ENCODE measurements at places on chromosomes 16 and 17. TPM values are rescaled to one million over a fixed set of nuclear protein-coding genes. Genes with fewer than 3 reads are reported as not detected.

DNA sequence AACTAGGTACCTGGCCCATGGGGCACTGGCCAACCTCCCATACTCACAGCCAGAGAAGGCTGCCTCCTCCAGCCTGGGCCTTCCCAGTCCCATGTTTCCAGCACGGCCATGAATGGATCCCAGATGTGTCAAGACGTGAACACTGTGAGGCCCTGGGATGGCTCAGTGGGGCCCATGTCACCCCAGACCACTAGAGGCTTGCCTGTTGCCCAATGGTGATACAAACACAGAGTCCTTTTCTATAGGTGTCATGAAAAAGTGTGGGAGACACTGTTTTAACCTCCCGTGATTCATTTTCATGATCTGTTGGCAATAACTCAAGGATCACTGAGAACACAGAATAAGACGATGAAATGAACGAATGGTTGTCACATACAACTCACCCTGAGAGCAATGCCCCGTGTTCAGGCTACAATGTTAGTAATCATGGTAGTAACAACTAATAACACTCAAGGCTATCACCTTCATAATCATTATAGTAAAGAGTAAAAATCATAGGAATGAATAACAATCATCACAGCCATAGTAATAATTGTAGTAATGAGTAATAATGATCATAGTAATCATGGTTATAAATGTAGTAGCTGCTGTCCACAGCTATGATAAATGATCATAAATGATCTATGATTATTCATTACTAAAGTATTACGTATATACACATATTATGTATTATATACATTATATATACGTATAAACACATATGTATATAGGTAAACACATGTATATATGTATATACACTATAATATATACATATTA, 64.0 kb downstream of the DYNLRB2 start:
- no peak for DNase-seq

RNF43 gene
- total RNA-seq, result 4.0 TPM

CLN3 gene
- 16.9 TPM for total RNA-seq

DNA sequence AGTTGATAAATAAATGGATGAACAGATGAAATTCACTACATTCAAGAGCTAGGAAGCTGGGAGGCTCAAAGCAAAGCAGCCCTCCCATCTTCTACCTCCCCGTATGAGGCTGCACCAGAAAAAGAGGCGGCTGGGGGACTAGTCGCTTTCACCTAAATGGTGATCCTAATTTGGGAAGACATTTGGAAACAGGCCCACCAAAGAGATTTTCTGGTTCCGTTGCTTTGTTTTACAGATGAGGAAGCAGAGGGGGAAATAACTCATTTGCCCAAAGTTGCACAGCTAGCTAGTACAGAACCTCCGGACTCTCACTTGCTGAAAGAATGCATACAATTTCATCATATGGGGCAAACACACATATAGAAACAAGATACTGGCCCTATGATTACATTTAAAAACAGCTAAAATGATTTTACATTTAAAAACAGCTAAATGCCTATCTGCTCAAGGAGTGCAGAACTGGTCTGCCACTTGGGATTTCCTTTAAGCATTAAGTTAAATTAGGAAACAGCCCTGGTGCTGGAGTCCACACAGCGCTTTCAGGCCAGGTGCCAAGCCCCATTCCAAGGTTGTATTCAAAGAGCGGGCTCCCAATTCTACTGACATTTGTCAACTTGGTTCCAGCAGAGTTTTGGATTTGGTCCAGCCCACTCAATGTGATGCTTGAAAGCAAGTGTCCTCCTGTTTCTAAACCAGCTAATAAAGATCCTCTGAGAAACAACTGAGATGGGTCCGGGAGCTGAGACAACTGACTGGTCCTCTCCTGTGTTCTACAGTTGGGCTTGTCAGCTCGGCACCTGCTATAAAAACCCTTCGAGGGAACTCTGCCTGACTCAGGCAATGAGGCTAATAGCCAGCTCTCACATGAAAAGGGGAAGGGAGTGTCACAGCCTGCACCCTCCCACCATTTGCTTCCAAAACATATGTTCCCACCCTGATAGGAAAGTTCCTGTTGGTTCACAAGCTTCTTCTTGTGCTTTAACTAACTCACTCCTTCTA, 11.7 kb downstream of the ERN1 start:
- peak; percentile 55 for DNase-seq

CSF3 gene
- 1.2 TPM for total RNA-seq

CX3CL1 gene
- total RNA-seq, result 23.2 TPM

TNFSF12 gene
- 31.0 TPM for total RNA-seq

HMOX2 gene
- 65.3 TPM for total RNA-seq

DNA sequence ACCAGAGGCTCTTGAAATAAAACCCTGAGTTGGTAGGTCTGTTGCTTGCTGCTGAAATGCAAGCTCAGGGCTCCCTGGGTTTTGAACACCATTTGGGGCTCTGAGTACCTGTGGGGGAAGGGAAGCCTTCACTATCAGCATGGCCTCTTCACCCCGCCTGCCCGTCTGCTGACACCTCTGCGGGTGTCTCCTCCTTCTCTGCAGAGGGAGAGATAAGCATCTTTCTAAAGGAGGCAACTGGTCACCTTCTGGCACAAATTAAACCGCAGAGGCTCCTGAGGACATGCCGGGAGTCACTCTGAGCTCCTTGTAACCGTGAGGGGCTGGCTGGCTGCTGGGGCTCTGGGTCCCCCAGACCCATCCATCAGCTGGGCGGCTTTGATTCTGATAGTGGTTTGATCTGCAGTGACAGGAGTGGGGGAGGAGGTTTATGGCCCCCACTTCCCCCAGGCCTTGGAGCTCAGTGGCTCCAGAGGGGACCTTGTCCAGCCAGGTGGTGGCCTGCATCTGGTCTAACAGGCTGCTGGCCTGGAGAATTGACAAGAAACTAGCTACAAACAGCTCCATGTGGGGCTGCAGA, 123.5 kb downstream of the IRF8 start:
- DNase-seq, result no peak

DNA sequence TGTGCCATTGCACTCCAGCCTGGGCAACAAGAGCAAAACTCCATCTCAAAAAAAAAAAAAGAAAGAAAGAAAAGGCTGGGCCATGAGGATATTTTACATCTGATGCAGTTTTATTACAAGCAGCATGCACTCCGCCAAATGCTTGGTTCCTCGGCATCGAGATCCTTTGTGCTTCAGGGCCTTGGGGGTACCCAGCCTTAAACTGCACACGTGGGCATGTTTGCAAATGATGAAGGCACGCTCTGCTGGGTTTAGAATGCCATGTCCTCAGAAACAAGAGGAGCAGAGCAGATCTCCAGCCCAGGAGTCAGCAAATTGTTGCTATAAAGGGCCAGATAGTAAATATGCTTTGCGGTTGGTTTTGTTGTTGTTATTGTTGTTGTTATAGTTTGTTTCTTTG, 153.2 kb downstream of the KATNIP start:
- no peak for DNase-seq

ZNF200 gene
- total RNA-seq, result 8.8 TPM

- no peak for DNase-seq
These were observed 122.4 kb upstream of the CDC42EP4 start for GRCh38 chr17:73434154-73434553.

- DNase-seq, result no peak
These were observed 2.2 kb upstream of the ICAM2 start for GRCh38 chr17:64022611-64023063.

DNA sequence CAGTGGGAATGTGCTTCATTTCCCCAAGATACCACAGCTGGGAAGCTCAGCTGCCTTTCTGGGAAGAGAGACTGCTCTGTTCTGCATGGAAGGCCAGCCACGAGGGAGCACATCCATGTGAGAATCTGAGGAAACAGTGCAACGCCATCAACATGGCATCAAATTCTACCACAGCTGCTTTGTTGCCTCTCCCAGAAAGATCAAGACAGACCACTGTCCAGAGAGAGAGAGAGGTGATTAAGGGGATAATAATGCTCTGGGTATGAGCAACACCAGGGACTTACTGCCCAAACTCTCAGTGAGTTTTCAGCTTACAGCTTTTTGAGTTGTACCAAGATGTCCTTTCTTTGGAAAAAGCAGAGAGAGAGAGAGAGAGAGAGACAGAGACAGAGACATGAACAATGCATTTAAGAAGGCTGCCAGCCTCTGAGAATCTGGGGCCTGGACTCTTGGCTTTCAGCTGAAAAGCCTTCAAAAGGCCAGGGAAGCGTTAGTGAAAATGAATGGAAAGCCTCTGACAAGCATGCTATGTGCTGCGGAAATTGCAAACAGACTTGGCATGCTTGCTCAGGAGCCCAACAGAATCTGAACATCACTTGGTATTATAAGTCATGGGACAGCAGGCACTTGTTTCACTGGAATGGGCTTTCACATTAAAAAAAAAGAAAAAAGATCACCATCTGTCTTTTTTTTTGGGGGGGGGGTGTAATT, 223.1 kb downstream of the MAP2K6 start:
- DNase-seq, result no peak

- no peak for DNase-seq
These were observed 479.1 kb downstream of the SLC39A11 start for GRCh38 chr17:72613396-72613795.

CACNG4 gene
- total RNA-seq, result not detected

- DNase-seq, result no peak
These were observed 64.1 kb upstream of the TRAP1 start for GRCh38 chr16:3781421-3781820.

GRCh38 chr16:77611386-77611785, 110.9 kb upstream of the NUDT7 start:
- DNase-seq, result no peak

TBC1D10B gene
- total RNA-seq, result 23.4 TPM

- no peak for DNase-seq
These were observed 5.4 kb downstream of the CTRL start for GRCh38 chr16:67926181-67926750.

UTS2R gene
- 0.32 TPM for total RNA-seq

DNA sequence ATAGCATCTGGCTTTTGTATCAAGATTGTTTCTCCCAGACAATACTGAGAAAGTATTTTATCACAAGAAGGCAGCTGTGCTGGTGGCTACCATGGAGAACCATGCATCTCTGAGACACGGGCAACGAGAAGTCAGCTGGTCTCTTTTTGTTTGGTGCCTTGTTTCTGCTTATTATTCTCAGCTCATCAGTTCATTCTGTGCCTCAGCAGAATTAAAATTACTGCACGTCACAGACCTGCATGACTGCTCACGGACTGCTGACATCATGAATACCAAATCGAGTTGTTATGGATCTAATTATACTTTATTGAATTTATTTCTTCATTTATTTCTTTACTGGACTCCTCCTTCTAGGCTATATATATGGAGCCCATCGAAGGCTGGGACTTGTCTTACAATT, 19.0 kb upstream of the PMP22 start:
- DNase-seq, result no peak

- no peak for DNase-seq
These were observed 5.2 kb downstream of the TSNAXIP1 start for GRCh38 chr16:67811899-67812298.

GRCh38 chr16:30184891-30185682, 1.7 kb downstream of the CORO1A start:
- peak; percentile 29 for DNase-seq

GRCh38 chr17:77472468-77473310, 331.9 kb downstream of the SEC14L1 start:
- peak; percentile 24 for DNase-seq

DNA sequence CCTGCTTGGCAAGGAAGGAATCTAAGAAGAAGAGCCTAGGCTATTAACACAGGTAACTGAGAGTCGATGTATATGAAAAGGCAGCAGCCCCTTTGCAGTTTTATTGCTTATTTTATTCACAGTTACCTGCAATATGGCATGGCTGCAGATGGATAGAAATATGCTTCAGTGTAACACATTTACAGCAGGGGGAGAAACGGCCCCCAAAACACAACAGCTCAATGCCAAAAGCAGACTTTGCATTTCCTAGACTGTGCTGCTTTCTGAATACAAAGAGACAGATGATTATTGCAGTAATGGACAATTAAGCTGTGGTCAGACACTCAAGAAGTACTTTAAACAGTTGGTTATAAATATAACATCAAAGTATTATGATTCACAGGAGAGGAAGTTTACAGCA, 108.0 kb upstream of the CDH13 start:
- DNase-seq, result no peak

SOCS3 gene
- 15.1 TPM for total RNA-seq

- DNase-seq, result peak; percentile 86
These were observed 13.5 kb upstream of the N4BP1 start for GRCh38 chr16:48623304-48624016.

HIRIP3 gene
- total RNA-seq, result 13.0 TPM

GRCh38 chr17:78746949-78747269, 35.2 kb downstream of the CYTH1 start:
- DNase-seq, result no peak

DNA sequence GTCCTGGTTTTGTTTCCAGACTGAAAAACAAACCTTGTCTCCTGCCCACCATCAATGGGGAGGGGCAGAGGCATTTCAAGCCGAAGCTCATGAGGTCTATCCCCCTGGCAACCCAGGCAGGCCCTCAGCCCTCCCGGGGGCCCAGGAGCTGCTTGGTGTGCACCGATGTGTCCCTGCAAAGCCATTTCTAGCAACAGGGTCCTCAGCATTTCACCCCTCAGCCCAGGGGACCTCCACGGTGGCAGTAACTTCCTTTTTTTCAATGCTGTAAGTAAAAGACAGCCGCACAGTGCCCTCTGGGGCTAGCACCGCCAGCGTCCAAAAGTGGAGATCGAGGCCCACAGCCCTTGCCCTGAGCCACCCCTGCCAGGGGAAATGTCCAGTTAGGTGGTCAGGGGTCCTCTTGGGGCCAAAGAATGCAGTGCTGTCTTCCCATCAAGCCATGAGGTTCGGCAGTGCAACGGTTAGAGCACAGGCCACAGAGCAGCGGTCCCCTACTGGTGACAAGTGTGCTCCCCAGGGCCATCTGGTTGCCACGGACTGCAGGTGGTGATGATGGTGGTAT, 79.9 kb downstream of the LITAF start:
- no peak for DNase-seq

DNA sequence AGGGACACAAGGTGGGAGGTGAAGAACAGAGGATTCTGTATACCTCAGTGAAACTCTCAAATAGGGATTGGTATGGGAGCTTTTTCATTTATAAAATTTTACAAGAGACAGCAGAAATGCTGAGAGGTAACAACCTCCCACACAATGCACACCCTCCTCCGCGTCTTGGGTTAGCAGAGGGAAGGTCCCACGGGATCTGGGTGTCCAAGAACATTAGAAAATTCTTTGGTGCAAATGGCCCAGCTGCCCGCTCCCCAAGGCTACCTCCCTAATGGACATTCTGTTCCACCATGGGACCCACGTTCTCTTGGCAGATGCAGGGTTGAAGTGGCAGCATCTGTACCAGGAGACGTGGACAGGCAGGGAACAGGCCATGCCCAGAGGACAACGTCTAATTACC, 22.5 kb downstream of the GPR139 start:
- no peak for DNase-seq

SLC5A10 gene
- 0.27 TPM for total RNA-seq

DNA sequence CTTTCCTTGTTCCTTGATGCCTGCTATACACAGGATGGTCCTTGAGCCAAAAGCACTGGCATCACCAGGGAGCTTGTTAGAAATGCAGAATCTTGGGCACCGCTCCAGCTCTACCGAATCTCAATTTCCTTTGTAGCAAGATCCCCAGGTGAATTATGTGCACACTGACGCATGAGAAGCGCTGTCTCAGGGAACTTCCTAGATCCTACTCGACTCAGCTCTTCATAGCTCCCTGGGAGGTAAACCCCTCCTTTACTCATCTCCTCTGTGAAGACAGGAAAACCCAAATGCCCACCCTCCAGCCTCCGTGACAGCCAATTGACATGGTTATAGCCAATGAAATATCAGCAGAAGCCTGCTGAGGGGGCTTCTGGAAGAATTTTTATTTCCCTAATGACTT, 4.1 kb downstream of the USP31 start:
- no peak for DNase-seq

Data from left cardiac atrium (tissue), 4 donors.